Activated CD4-positive, alpha-beta T cell treated with anti-CD3 and anti-CD28 coated beads, Interleukin-2, amount 50 U/mL, for 48 hours (primary cell): ENCODE measurements at places on chromosomes 1 and 21.

GRCh38 chr1:201648907-201649721 lies 110.2 kb downstream of the NAV1 start:
- no peak for DNase-seq

- DNase-seq: no peak
Observed at GRCh38 chr1:95252422-95252821, 18.4 kb downstream of the RWDD3 start.

DNA sequence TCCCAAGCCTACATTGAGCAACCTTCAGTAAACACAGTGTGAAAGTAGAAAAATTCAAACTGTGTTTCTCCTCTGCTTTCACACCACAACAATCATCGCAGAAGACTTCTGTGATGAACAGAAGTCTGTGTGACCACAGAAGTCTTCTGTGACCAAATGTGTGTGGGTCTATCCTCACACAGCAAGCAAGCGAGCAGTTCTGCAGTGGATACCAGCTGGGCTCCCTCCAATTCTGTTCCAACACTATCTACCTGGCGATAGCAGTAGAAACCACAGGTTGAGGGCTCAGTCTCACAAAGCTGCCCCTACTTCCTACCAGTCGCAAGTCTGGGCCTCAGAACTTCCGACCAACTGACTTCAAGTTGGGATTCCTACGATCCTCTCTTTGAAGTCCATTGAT lies 21.0 kb upstream of the RAP1A start:
- DNase-seq: no peak

DNA sequence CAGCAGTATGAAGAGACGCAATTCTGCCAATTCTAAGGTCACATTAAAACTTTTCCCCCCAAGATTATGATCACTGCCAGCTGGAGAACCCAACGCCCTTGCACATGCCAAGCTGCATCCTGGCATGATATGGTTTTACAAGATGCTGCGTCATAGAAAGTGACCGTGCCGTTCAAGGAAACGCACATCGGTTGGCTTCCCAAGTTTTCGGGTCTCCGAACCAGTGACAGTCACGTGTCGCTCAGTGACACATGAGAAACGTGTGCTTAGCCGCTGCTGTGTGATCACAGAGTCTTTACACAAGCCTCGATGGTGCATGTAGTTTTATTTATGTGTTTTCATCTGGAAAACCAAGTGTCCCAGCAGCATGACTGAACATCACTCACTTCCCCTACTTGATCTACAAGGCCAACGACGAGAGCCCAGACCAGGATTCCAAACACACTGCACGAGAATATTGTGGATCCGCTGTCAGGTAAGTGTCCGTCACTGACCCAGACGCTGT lies 7.4 kb downstream of the SMIM1 start:
- DNase-seq: no peak

GRCh38 chr1:180612632-180613031 lies 19.2 kb upstream of the XPR1 start:
- DNase-seq: no peak

- DNase-seq: no peak
Observed at GRCh38 chr1:56548571-56548970, 30.8 kb downstream of the PLPP3 start.

DNA sequence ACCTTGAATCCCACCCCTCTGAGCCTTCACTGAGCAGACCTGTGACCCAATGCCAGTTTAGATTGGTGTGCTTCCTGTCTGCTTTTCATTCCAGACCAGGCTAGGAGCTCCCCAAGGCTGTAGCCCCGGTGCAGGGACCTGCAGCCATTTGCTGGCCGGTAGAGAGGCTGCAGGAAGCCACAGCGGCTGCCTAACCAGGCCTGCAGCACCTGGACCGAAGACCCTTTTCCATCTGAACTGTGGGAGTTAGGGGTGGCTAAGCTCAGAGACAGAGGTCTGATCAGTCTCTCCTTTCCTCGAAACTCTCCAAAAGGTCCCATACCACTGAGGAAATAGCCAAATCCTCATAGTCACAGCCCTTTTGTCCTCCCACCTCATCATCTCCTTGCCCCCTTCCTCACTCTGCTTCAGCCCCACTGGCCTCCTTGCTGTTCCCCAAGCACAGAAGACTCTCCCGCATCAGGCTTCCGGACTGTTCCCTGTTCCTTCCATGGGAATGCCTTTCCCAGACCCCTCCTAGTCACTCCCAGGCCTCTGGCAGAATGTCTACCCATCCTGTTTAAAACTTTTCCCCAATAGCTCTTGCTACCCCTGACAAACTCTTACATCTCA lies 674 bp upstream of the TTC4 start:
- no peak for DNase-seq

DNA sequence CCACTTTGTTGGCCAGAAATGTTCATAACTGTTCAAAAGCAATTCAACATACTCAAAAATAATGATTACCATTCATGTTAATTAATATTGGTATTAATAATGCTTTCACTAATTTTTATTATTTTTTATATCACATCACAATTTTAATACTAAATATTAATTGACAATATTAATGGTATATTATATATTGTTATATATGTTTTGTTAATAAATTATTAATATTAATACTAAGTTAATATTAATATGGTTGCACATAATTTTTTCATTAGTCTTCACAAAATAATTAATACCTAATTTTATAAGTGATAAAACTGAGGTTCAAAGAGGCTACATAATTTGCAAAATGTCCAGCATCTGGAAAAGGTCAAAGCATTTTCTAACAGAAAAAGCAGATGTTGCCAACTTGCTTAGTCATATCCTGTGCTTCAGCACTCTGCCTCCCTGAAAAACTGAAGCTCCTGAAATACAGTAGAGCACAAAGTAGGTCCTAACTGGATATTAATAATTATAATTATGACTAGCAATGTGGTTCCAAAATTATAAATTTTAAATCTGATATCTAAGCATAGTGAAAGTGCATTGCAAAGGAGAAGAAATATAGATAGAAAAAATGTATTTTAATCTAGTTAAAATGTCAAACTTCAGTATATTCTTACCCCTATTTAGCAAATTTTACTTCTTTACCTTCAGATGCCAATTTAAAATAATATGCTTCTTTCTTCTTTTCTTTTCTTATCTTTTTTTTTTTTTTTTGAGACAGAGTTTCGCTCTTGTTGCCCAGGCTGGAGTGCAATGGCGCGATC lies 123.2 kb upstream of the TNFSF4 start:
- no peak for DNase-seq

- no peak for DNase-seq
Observed at GRCh38 chr1:84259989-84260388, 41.5 kb upstream of the SAMD13 start.

DNA sequence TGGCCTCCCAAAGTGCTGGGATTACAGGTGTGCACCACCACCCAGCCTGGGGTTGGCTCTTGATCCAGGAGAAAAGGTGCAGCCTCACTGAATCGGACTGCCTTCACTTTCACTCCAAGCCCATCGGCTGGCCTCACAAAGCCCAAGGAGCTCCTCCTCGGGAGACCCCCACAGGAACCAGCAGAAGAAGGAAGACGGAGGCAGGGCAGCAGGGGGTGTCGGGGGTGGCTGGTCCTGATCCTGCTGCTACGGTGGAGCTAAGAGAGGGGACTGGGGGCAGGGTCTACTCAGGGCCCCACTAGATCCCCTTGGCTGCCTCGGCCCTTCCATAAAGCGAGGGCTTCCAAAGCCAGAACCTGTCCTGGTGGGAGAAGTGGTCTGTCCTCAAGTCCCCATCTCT lies 93.9 kb downstream of the STUM start:
- no peak for DNase-seq

DNA sequence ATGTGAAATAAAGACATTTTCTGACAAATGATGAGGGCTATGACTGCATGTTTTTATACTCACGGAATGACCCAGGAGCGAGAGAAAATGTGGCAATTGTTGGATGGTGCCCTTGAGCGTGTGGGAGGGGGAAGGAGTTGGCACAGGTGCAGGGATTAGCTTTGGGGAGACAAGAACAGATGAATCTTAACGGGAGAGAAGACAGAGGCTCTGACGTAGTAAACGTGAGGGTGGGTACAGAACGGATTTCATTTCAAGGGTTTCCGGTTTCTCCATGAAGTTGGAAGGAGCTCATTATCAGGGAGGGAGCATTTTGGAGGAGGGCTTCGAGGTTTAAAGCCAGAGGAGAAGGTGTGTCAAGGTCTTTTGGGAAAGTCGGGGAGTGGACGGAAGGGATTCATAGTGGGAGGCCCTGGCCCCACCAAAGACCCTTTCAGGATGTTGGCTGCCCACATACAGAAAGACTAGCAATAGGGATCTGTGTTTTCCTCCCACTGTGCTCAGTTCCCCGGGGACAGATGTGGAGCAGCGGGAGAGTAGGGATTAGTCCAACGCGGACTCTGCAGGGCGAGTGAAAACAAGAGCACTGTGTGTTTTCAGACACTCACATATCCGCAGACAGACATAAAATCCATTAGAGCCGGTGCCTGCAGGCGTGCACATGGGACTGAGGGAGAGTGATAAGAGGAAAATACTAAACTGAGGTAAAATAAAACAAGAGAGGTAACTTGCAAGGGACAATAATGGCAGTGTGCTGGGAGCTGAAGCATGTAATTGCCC lies 584.1 kb downstream of the AJAP1 start:
- DNase-seq: no peak

- DNase-seq: no peak
Observed at GRCh38 chr1:222045786-222046185, 303.9 kb upstream of the DUSP10 start.

GRCh38 chr1:182430263-182431068 lies 19.5 kb upstream of the RGSL1 start:
- DNase-seq: peak; percentile 33

- no peak for DNase-seq
Observed at GRCh38 chr1:182649041-182649440, 35.3 kb downstream of the RGS8 start.

DNA sequence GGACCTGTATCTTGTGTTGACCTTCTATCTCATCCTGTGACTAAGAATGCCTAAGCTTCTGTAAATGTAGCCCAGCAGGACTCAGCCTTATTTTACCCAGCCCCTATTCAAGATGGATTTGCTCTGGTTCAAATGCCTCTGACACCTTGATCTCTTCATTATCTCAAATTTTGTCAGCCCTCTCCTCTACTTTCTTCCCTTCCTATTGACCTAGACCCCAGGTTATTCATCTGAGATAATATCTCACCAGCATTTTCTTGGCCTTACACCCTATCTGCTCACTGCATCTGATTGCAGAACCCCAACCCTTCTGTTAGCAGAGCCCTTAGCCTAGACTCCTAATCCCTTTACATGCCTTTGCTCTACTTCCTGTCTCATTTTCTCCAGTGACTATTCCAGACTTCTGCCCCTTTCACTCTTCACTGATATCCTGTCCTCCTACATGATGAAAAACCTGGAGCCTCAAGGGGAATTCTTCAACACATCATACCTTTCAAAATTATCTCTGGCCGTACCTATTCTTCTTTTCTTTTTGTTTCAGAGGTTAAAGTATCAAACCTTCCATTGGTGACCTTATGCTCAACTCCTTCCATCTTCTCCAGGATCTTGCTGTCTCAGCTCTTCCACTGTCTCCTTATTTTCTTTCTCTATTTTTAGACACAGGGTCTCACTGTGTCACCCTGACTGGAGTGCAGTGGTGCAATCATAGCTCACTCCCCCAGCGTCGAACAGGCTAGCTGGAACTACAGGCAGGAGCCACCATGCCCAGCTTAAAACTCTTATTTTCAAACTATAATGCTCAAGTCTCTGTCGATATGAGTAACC lies 44.9 kb downstream of the WDR64 start:
- DNase-seq: no peak

DNA sequence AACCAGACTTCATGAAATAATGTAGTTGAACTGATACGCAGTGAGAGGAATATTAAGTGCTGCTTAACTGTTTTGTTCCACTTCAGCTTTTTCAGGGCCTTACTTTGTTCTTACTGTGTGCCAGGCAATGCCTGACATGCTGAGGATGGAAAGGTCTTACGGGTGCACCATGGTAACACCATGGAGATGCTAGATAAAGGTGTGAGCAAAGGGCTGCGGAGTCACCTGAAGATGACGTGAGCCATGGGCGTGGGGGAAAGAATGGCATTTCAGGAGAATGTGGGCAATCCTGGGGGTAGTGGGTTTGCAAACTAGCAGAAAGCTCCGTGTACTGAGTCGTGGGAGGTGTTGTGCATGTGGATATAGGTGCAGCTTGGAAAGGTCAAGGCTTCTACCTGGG lies 27.3 kb downstream of the MAN1C1 start:
- DNase-seq: no peak

DNA sequence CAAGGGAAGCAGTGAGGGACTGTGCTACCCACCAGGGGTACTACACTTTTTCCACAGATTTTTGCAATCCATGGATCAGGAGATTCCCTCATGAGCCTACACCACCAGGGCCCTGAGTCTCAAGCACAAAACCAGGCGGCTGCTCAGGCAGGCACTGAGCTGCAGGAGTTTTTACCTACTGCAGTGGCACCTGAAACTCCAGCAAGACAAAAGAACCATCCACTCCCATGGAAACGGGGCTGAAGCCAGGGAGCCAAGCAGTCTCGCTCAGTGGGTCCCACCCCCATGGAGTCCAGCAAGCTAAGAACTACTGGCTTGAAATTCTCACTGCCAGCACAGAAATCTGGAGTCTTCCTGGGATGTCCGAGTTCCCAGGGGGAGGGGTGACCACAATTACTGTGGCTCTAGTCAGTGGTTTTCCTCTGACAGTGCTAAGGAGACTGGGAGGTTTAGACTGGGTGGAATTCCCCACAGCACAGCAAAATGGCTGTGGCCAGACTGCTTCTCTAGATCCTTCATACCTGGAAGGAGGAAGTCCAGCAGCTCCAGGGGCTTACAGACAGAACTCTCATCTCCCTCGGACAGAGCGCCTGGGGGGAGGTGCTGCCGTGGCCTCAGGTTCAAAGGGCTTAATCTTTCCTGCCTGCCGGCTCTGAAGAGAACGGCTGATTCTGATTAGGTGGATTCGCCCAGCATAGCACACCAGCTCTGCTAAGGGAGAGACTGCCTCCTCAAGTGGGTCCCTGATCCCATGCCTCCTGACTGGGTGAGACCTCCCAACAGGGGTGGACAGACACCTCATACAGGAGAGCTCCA lies 437.8 kb downstream of the LTN1 start:
- no peak for DNase-seq

DNA sequence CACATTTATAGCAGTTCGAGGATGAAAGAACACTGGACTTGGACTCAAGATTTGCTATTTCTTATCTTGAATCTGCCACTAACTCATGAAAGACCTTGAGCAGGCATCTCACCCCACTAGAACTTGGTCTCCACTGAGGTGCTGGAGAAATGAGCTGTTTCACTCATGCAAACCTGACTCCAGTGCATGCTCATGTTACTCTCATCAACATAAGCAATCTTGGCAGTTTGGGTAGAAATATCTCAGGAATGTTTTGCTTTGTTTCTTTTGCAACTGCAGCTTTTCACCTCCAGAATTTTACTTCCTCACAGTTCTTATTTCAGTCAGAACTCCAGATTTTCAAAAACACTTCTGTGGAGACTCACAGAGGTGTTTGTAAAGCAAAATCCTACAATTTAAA lies 46.2 kb upstream of the DAB1 start:
- DNase-seq: no peak

GRCh38 chr1:241899210-241899609 lies 51.2 kb downstream of the EXO1 start:
- DNase-seq: no peak

DNA sequence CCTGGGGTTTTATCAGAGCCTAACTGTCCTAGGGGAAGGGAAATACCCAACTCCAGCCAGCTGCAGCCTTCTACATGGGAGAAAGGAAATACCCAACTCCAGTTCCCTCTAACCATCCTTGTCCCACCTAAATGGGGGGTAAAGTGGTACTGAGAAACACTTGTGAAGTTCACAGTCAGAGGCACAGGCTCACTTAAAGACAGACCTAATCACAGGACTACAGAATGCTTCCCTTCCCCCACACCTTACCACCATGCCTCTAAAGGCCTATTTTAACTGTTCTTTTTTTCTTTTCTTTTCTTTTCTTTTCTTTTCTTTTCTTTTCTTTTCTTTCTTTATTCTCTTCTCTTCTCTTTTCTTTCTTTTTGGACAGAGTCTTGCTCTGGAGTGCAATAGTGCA lies 324.6 kb downstream of the SPATA17 start:
- no peak for DNase-seq
